ENCODE measurements at places on chromosomes 1 and 21.
A peak's percentile ranks its signal among the peaks of the same experiment; 100 is the strongest.

- DNase-seq: no peak
These were observed 4.1 kb upstream of the GRIK3 start for GRCh38 chr1:37038227-37039093.

DNA sequence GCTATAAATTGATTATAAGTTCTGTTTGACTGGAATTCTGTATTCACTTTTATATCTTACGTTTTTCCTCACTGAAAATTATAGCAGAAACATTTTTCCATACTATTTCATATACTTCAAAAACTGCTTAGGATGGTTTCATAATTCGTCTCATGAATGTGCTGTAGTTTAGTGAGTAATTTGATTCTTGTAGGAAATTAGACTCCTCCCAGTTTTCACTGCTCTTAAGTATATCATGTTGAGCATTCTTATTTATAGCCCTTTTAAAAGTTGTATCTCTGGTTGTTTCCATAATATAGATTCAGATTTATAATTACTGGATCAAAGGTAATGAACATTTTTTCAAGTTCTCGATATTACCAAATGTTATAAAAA is 250.6 kb downstream of the FMN2 start:
- no peak for DNase-seq

DNA sequence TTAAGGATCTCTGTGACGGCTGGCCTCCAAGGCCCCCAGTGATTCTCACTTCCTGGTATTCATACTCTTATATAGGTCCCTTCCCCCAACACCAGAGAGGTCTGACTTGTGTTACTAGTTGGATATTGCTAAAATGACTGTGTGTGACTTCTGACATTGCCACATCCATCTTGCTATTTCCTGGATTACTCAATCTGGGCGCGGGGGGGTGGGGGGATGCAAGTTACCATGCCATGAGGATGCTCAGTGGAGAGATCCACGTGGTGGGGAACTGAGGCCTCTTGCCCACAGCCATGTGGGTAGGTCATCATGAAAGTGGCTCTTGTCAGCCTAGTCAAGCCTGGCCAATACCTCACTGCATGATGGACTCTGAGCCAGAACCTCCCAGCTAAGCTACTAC is 117.0 kb downstream of the UBE2U start:
- no peak for DNase-seq

DNA sequence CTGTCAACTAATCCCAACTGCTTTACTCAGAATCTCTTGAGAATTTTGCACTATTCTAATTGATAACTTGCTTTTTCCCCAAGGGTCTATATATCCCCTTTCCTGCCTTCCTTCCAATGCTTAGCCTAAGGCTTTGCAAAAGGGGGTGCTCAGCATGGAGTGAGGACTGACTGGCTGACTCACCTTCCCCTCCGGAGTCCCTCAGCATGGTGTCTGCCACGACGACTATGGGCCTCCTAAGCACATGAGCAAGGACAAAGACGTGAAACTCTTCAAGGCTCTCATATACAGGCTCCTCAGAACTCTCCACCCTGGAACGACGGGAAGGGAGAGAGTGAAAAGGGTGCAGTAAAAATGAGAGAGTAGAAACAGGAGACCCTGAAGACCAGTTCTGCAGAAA is 13.2 kb upstream of the MTMR11 start:
- no peak for DNase-seq

DNA sequence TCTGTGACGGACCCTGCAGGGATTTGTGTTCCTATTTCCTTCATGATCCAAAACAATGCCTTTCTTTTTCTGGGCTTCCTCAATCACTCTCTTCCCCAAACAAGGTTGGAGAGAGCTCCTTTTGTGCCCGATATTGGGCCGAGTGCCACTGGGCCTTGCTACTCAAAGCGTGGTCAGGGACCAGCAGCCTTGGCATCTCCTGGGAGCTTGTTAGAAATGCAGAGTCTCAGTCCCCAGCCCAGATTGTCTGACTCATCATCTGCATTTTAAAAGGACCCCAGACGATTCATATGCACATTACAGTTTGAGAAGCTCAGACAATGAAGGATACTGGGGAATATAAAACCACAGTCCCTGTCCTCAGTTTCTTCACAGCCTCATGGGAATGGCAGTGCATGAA is 19.9 kb downstream of the ADORA1 start:
- DNase-seq: no peak

- DNase-seq: no peak
These were observed 132.8 kb downstream of the RERE start for GRCh38 chr1:8684590-8684989.

- peak; percentile 38 for DNase-seq
These were observed 407 bp upstream of the PIGV start for GRCh38 chr1:26787381-26787705.

GRCh38 chr1:196407358-196408051 is 200.7 kb downstream of the KCNT2 start:
- no peak for DNase-seq

GRCh38 chr1:159938211-159938852 is 7.1 kb downstream of the IGSF9 start:
- peak; percentile 27 for DNase-seq

- DNase-seq: no peak
These were observed 99.1 kb upstream of the ZNF644 start for GRCh38 chr1:91120936-91121335.

GRCh38 chr1:167221126-167221737 is 546 bp downstream of the POU2F1 start:
- DNase-seq: no peak

- DNase-seq: no peak
These were observed 99.4 kb downstream of the TNR start for GRCh38 chr1:175644018-175644417.

GRCh38 chr1:78553859-78554258 is 63.1 kb downstream of the PTGFR start:
- DNase-seq: no peak

DNA sequence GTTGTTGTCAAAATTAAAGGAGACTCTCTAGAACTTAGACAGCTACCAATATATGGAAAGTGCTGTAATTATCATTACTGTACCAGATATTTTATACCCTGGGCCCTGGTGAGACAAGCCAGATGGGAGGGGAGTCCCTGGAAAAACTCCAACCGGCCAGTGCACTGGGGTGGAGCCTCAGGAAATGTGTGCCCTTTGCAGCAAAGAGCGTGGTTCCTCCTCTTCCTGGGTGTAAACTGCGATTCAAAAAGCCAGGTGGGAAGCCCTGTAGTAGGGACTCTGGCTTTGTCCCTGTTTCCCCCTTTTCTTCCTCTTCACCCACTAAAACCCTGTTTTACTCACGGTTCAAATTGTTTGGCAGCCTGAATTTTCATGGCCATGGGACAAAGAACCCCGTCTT is 812.3 kb downstream of the PLA2G4A start:
- DNase-seq: no peak

DNA sequence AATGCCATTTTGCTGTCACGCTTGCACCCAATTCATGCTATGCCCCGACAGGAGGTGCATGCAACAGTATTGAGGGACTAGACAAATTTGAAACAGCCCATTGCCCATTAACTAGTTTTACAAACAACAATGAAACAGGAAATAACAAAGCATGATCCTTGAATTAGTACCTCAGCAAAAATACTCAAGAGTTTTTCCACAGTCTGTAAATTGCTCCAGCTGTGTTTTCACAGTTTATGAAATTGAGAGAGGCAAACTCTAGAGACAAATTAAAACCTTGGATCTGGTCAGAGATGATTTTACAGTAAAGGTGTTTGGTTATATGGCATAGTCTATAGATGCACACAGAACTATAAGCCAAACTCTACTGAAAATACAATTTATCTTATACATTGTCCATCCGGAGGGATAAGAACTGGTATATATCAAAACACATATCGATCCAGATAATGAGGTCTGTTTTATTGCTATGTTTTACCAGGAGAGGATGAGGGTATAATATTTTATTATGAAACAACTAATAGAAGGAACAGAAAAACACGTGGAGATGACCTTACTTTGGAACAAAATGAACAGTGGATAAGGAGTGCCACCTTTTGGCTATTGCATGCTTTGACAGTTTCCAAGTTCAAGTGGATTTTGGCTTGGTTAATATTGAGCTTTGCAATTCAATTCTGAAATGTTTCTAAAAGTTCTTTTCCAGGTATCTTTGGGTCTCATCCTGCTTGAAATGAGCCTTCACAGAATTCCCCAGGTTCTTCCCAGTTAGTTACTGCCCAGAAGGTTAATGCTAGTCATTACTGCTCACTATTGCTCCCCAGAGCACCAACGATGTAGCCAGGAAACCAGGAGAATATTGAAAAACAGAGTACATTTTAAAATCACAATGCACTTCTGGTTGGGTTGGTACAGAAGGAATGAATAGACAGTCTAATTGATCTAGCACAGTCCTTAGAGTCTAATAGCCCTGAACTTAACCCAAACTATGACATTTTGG is 45.7 kb downstream of the ZC3H11B start:
- DNase-seq: no peak

DNA sequence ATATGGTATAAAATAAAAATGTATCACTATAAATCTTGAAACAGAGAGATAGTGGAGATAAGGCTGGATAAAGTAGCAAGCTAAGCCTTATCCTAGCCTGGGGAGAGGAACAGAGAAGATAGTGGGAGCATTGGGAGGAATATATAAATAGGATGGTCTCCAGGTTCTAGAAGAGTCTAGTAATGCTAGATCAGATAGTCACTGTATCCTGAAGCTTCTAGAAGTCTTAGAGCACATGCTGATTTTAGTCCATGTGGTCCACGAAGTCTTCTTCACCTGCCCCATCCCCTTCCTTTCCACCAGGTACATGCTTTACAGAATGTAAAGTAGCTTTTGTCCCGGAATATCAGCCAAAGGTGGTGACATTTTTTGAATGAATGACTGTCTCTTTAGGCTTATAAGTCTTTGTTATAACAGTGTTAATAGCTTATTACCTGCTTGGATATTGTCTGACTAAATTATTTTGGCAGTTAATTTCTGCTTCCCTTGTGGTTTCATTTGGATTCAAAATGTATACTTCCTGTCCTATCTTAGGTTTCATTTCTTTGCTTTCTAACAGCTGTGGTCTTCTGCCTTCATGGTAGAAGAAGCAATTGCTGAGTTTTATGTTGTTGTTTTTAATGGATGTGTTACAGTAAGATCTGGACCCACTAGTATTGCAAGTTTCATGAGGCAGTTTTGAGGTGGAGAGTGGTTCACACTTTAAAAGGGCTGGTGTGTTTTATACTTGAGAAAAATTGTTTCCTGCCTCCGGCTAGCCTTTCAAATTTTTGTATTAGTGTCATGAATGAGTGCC is 5.9 kb downstream of the SMG7 start:
- DNase-seq: no peak

GRCh38 chr1:4605158-4605557 is 49.3 kb upstream of the AJAP1 start:
- DNase-seq: no peak

DNA sequence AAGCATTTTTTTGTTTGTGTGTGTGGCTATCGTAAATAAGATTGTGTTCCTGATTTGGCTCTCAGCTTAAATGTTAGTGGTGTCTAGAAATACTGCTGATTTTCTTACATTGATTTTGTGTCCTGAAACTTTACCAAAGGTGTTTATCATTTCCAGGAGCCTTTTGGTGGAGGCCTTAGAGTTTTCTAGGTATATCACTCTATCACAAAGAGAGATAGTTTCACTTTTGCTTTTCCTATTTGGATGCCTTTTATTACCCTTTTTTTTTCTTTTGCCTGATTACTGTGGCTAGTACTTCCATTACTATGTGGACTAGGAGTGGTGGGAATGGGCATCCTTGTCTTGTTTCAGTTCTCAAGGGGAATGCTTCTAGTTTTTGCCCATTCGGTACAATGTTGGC is 109.6 kb downstream of the S1PR1 start:
- DNase-seq: no peak

DNA sequence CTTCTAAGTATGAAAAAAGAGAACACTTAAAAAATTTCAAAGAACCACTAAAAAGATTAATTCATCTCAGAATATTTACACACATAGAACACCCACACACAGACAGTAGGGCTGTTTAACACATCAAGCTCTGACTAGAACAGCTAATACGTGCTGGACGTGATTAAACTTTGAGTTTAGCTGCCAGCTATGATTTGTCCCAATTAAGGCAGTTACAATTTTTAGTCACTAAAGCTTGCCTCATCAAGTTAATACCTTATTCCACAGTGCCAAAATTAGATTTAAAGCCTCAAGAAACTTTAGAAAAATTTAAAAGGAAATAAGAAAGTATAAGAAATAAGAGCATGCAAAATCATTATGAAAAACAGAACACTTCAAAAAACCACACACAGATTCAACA is 18.9 kb downstream of the SLC16A1 start:
- no peak for DNase-seq

DNA sequence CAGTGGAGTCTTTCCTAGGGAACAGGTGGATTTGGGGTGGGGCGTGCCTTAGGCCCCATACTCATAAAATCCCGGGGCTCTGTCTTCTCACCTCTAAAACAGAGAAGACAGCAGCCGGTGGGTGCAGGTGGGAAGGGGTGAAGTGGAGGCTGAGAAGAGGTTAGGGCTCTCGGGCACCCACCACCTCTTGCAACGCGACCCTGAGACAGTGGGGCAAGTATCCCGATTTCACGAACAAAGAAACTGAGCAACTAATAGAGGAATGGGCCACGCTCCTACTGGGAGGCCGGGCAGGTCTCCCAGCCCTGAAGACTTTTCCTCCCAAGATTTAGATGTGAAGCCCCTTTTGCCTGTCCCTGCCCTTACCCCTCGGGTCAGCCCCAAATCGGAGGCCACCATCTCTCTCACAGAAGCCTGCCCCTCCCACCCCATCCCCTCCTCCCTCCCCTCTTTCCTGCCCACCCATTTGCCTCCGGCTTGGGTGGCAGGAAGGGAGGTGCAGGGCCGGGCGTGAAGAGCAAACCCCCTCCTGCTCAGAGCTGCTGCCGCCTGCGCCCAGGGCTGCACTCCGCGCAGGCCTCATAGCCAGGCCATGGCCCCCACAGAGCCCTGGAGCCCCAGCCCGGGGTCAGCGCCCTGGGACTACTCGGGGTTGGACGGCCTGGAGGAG is at the start of gene GPR25:
Gene GPR25 (plus strand): TSS at position 536 of the 670 bp plus-strand sequence. CDS start 57 bp downstream, at position 593.
- no peak for DNase-seq

GRCh38 chr1:28456078-28456477 is 49.8 kb upstream of the RCC1 start:
- no peak for DNase-seq

GRCh38 chr21:40433538-40433937 is 413.4 kb downstream of the DSCAM start:
- no peak for DNase-seq

DNA sequence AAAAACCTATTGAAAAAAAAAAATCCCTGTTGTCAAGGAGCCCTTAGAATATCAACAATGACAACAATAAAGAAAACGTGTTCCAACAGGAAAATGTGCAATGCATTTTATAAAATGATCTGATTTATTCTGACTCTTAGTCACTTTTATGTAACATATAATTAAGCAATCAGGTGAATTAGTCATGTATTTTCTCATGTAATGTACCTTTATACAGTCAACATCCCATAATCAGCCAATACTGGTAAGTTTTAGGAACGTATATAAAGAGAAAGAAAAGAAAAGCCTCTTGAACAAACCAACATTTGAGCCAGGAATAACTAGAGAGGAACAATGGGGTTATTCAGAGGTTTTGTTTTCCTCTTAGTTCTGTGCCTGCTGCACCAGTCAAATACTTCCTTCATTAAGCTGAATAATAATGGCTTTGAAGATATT is at the start of gene CLCA4:
Gene CLCA4 (plus strand): TSS at position 292 of the 435 bp plus-strand sequence. CDS start 42 bp downstream, at position 334.
- DNase-seq: no peak

All from left colon (tissue), 2 donors.